ENCODE measurements at places on chromosomes 2 and 18.

DNA sequence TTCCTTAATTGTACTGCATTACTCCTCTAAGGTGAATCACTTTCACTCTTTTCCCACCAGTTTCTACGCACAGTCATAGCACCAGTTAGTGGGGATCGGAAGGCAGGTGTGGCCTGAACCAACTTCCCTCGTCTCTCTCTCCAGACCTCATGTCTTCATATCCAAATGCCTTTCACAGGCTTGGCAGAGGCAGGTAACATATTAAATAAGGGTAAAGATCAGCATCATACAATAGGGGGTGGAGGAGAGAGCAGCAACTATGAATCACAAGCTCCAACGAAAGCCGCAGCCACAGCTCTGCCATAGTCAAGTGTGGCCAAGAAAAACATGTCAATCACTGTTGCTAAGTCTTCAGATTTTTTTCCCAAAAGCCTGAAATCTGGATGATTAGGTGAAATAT lies 40.3 kb downstream of the AP1S3 start:
- no peak for DNase-seq

GRCh38 chr2:7694076-7694985 lies 777.1 kb downstream of the RNF144A start:
- DNase-seq = no peak

GRCh38 chr18:7607540-7608173 lies 40.5 kb downstream of the PTPRM start:
- no peak for DNase-seq

- DNase-seq = no peak
Observed at GRCh38 chr18:36101943-36102342, 27.2 kb downstream of the SLC39A6 start.

- DNase-seq = no peak
Observed at GRCh38 chr18:22330508-22330907, 87.2 kb downstream of the CTAGE1 start.

- no peak for DNase-seq
Observed at GRCh38 chr2:43853141-43854081, 14.6 kb downstream of the ABCG8 start.

GRCh38 chr18:31229829-31230228 lies 67.2 kb upstream of the DSC1 start:
- DNase-seq = no peak

GRCh38 chr2:64143169-64144056 lies 807 bp downstream of the PELI1 start:
- peak; percentile 33 for DNase-seq

DNA sequence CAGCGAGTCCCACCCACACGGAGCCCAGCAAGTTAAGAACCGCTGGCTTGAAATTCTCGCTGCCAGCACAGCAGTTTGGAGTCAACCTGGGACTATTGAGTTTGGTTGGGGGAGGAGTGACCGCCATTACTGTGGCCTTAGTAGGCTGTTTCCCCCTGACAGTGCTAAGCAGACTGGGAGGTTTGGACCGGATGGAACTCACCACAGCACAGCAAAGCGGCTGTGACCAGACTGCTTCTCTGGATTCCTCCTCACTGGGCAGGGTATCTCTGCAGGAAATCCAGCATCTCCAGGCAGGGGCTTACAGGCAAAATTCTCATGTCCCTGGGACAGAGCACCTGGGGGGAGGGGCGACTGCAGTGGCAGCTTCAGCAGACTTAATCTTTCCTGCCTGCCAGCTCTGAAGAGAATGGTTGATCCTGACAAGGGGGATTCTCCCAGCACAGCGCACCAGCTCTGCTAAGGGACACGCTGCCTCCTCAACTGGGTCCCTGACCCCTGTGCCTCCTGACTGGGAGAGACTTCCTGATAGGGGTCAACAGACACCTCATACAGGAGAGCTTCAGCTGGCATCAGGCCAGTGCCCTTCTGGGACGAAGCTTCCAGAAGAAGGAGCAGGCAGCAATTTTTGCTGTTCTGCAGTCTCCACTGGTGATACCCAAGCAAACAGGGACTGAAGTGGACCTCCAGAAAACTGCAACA lies 425.4 kb downstream of the NYAP2 start:
- no peak for DNase-seq

- no peak for DNase-seq
Observed at GRCh38 chr2:168059758-168060157, 187.6 kb downstream of the STK39 start.

GRCh38 chr18:74353169-74353775 lies 37.6 kb downstream of the C18orf63 start:
- peak; percentile 5 for DNase-seq

GRCh38 chr2:178327516-178327915 lies 123.5 kb downstream of the PRKRA start:
- DNase-seq = no peak

GRCh38 chr2:52976143-52976949 lies 791.3 kb upstream of the CHAC2 start:
- DNase-seq = peak; percentile 14

- no peak for DNase-seq
Observed at GRCh38 chr2:86069091-86069685, 36.5 kb downstream of the POLR1A start.

GRCh38 chr18:58394046-58394445 lies 234.8 kb downstream of the ALPK2 start:
- no peak for DNase-seq

DNA sequence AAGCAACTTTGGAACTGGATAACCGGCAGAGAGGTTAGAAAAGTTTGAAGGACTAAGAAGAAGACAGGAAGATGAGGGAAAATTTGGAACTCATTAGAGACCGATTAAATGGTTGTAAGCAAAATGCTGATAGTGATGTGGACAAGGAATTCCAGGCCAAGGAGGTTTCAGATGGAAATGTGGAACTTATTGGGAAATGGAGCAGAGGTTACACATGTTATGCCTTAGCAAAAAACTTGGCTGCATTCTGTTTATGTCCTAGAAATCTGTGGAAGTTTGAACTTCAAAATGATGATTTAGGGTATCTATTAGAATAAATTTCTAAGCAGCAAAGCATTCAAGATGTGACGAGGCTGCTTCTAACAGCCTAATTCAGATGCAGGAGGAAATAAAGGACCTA lies 675.1 kb upstream of the SYT4 start:
- no peak for DNase-seq

DNA sequence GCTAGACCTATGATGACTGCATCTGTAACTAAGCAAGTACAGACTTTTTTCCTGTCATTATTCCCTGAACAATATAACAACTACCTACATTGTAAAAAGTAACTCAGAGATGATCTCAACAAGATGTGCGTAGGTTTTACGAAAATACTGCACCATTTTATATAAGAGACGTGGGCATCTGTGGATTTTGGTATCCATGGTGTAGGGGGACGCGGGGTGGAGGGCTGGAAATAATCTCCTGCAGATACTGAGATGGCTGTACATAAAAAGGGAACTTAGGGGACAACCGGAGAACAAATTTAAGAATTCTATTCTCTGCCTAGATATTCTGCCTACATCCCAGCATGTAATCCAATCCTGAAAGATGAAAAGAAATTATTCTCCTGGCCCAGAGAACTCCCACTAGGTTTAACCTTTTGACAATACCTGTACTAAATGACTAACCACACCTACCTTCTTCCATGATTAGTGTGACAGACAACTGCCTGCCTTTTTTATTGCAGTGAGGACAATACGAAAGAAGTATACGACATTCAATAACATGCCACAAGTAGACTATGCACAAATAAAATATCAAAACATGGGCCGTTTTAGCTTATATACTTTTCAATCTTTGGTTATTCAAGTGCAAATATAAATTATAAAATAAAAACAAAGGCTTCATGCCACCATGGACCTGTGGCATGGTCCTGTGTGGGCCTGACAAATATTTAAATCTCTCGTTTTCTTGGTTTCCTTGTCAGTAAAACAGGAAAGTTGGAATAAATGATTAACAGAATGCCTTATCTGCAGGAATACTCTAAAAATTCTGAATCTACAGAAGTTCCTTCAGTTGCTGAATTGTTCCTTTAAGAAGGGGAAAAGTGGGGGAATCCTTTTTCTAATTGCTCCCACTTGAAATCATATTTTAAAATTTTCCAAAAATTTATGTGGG lies 46.3 kb downstream of the RTN4 start:
- DNase-seq = no peak

GRCh38 chr2:84532291-84532690 lies 16.0 kb downstream of the DNAH6 start:
- DNase-seq = no peak

GRCh38 chr2:19845323-19845920 lies 56.4 kb downstream of the TTC32 start:
- DNase-seq = no peak

GRCh38 chr2:159933727-159934049 lies 128.7 kb downstream of the PLA2R1 start:
- DNase-seq = no peak

DNA sequence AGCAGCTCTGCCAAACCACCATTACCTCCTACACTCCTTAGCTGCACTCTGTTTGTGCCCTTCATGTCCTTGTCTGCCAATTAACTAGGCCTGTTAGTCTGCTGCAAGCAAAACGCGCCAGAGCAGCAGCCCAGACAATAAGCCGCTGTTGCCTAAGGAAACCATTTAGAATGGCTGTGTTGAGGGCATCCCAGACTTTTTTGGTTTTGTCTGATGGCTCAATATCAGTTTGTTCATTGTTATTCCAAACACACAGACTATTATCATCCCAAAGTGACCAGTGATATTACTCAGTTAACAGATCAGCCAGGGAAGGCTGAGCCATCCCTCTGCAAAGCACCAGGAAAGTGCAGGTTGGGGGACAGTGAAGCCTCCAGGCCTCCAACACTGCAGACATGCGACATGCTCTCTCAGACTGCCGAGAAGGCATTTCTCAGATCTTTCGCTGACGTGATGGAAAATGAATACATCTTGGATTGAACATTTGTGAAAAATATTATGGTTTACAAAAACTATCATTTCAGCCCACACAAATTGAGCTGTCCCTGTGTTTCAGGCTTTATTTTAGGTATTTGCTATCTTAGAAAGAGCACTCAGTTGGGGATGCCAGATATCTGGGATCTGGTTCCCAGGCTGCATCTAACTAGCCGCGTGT lies 182.0 kb upstream of the HNRNPA3 start:
- peak; percentile 25 for DNase-seq

- no peak for DNase-seq
Observed at GRCh38 chr2:57696016-57696415, 350.6 kb upstream of the VRK2 start.

GRCh38 chr2:160417745-160418397 lies 75.7 kb downstream of the RBMS1 start:
- no peak for DNase-seq

- DNase-seq = peak; percentile 75
Observed at GRCh38 chr2:98412751-98413458, 31.8 kb upstream of the INPP4A start.

- DNase-seq = no peak
Observed at GRCh38 chr2:136530146-136530545, 235.2 kb upstream of the THSD7B start.

GRCh38 chr18:62578980-62579511 lies 56.2 kb downstream of the ZCCHC2 start:
- no peak for DNase-seq

DNA sequence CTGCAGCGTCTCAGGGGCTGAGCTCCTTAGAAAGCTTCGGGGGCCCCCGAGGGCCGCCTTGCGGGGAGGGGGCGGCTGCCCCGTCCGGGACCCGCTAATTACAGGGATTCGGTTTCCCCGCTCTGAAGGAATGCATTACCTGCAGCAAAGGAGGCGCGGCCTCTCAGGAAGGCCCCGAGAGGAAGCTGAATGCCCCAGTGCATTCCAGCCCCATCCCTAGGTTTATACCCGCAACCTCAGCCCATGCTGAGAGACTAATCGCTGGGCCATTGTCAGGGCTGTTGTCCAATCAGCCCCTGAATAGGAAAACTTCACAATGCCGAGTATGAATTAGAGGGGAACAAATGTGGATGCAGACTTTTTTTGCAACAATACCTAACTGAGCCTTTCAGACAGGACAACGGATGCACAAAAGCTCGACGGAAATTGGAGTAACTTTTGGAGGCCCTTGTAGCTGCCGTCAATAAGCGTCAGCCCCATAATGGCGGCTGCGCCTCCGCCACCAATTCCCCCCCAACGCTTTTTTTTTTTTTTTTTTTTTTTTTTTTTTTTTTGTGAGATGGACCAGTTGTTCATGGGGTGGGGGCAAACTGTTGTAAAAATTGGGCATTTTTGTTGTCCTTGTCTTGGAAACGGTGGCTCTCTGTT lies 138.6 kb upstream of the SIX3 start:
- no peak for DNase-seq

DNA sequence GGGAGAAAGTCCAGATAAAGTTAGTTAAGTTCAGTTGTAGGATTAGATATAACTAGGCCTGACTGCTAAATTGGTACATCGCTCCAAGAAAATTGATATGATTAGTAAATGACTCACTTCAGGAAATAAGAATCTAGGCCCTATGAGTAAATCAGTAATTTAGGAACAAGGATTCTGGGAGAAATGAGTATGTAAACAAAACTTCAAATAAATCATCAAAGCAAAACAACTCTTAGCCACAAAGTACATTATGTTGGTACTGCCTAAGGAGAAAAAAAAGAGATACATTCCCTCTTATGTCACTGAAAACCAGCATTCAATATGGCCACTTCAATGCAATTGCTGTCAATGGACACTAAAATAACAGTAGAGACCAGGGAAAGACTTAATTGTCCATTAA lies 529.1 kb downstream of the ZNF804A start:
- DNase-seq = no peak

DNA sequence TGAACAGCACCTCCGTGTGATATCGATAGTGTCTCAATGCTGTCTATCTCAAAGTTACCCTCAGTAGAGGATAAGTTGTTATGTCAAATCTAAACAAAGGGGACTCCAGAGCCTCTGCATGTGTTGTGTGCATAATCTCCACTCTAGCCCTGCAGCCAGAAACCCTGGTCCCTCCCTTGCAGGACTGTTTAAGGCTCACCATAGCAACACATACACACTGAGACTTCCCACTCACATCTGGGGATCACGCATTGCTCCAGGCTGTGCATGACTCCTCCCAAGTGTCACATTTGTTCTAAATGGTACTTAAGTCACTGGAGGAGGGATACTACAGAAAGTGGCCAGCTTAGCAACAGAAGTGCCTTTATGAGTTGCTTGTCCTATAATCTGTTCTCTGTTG lies 258.6 kb upstream of the CRIM1 start:
- DNase-seq = no peak

GRCh38 chr18:58378411-58379379 lies 250.2 kb downstream of the ALPK2 start:
- no peak for DNase-seq
